ENCODE measurements at places on chromosomes 2 and 18.

DNA sequence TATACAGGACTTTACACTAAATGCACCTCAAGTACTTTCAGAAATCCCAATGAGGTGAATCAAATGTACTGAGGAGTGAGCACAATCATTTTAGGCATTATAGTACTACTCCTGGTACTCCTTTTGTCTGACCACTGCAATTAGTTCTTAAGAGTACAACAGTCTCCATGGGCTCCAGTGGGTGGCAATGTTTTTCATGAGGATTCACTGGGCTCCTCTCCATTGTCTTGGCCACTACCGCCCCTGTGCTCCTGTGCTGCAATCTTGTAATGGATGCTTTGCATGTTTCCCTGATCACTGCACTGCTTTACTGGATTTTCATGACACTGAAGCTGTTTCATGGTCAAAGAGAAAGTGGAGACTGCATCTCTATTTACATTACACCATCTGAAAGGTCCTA lies 268.5 kb upstream of the ZSWIM2 start:
- DNase-seq: no peak

DNA sequence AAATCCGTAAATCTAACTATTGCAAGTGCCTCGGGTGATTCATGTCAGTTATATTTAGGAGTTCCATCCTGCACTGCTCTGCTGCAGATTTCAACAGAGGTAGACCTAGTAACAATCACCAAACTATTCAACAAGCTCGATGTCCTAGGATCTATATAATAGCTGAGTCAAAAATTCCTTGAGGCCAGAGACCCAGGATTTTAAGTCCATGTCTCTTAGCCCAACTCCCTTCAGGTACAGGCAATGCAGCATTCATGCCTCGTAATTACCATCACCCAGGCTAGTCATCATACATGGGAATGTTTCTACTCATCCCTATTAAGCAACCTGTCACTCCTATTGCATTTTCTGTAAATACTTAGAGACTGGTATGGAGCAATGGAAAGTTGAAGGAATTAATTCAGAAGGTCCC lies 729 bp downstream of the TM4SF20 start:
- DNase-seq: no peak

- DNase-seq: no peak
These were observed 123.8 kb downstream of the ERBB4 start for GRCh38 chr2:212414767-212415211.

DNA sequence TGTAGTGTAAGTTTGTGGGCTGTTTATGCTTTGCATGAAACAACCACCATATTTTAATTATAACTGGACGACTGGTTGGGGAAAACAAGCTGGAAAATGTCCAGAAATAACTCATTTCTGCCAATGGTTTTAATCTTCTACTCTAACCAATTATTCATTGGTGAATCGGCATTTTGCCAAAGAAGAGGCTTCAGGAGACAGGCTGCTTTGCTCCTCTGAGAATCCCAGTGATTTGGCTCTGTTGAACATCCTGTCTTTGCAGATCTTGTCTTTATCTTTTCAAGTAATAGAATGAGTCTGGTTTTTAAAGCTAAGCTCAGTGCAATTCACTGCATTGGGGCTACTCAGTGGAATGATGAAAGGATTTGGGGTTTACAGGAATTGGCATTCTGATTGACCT lies 109.6 kb downstream of the APOB start:
- no peak for DNase-seq

- no peak for DNase-seq
These were observed 123.0 kb downstream of the NFATC1 start for GRCh38 chr18:79518683-79519128.

- no peak for DNase-seq
These were observed 11.5 kb upstream of the PUS10 start for GRCh38 chr2:61029533-61029932.

- DNase-seq: no peak
These were observed 571.3 kb upstream of the LRRTM4 start for GRCh38 chr2:78093436-78093835.

DNA sequence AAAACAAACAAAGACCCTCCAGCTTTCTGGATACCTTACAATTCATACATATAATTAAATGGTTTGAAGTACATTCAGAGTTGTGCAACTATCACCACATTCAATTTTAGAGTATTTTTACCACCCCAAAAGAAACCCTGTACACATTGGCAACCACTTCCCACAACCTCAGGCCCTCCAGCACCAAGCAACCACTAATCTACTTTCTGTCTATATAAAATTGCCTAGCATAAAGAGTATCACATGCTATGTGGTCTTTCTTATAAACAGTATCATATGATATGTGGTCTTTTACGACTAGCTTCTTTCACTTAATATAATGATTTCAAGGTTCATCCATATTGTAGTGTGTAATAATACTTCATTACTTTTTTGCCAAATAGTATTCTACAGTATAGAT lies 7.3 kb downstream of the IER3IP1 start:
- DNase-seq: no peak

DNA sequence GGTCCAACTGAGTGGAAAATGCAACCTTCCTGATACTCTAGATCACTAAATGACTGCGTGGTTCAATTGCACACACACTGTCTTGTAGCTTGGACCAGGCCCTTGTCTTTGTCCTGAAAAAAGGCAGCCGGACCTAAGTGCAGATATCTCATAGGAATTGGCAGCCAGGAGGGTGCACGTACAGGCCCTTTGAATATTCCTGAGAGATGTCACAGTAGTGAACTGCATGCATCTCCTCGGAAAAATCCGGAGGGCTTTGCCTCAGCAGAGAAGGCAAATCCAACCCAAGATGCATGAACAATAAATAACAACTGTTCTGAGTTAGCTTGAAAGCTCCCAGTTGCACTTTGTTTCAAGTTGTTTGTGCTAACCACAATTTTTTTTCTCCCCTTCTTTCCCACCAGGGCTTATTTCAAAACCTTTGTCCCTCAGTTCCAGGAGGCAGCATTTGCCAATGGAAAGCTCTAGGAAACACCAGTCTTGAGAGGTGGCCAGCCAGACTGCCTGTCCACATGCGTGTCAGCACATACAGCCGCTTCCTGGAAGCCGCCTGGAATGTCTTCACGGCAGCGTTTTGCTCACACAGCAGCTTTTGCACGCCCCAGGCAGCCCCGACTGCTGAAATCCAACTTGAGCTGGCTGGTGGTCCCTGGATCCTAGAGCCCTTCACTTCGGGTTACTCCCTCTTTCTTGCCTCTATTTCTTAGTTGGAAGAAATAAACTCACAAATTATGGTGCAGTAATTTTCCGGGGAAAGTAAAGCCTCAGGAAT lies 54.4 kb upstream of the FOSL2 start:
- no peak for DNase-seq

DNA sequence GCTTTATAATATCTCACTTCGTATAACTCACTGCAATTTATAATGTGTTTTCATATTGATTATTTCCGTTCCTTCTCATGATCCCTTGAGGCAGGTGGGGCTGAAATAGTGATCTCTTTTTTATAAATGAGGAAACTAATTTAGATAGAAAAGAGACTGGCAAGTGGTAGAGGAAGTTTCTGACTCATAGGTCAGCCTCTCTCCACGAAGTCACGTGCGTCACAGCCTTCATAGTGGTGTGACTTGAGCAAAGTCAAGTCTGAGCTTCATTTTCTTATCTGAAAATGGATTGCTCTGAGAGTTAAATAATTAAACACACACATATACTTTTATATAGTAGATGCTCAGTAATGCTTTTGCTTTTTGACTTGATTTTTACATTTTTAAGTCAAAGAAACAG lies 19.9 kb downstream of the ABCG5 start:
- no peak for DNase-seq

Data from central memory CD8-positive, alpha-beta T cell (primary cell).